Stimulated activated CD8-positive, alpha-beta memory T cell treated with anti-CD3 and anti-CD28 coated beads, Interleukin-7, amount 100 ng/mL, for 24 hours (primary cell): ENCODE measurements at places on chromosomes 6 and 20.

DNA sequence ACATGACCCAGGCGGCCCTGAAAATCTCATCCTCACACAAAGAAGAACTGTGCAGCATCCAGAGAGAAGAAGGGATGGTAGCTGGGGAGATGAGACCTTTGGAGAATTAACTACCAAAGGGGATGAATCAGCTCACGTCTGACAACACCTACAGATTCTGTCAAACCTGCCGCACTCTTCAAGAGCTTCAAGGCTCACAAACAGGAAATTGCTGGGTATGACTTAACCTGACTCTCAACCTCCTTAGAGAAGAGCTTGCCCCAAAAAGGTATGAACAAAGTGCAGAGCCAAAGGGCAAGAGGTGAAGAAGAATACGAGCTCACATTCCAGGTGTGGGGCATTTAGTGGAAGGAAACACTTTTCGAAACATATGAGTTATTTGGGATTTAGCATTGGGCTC is 139.8 kb downstream of the BACH2 start:
- no peak for DNase-seq

DNA sequence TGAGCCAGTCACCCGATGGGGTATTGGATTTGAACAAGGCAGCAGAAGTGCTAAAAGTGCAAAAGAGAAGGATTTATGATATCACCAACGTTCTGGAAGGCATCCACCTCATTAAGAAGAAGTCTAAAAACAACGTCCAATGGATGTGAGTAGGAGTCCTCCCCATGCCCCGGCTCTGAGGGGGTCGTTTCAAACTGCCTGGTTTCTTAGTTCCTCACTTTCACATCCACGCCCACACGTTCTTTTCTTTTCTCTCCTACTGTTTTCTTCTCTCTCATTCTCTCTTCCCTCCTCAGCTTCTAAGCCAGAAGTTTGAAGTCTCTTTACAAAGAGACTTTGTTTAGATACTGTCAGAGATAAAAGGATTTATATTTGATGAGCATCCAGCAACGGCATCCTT is 53.0 kb upstream of the CDKAL1 start:
- DNase-seq: no peak

GRCh38 chr6:109672839-109673238 is 18.2 kb downstream of the AK9 start:
- no peak for DNase-seq

- no peak for DNase-seq
These were observed 2.3 kb upstream of the ALDH5A1 start for GRCh38 chr6:24492475-24492874.

DNA sequence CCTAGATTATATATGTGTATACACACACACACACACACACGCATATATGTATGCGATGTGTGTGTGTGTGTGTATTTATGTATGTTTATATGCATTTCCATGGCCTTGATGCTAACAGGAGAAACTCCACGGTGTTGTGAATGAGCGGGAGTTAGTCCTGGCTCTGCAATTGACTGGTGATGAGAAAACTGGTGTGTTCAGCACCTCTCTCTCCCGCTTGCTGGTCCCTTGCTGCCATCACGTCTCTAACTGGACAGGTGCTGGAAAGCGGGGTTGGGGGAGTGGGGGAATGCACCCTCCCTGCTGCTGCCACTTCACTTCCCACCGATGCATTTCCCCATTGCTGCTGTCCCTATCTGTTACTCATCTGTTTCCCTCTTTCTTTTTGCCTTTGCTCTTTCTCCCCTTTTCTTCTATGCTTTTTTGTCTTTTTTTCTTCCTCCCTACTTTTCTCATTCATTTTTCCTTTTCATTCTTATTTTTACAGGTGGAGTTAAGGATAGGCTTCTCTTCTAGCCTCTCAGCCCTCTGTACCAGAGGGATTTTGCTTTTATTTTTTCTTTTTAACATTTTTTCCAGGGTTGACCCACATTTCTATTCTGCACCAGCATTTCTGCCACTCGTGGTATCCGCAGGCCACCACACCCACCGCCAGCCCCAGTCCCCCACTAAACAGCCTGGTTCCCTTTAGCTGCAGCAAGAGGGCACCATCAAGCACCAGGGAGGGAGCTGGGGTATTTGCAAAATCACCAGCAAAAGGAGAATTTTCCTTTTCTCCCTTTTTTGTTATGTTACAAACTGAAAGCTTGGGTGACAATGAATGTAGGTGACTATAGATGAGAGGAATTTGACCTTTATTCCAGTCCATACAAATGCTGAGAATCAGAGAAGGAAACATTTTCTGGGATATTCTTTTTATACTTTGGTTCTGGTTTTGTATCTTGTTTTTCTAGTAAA is 115.6 kb downstream of the TCP11 start:
- DNase-seq: no peak

DNA sequence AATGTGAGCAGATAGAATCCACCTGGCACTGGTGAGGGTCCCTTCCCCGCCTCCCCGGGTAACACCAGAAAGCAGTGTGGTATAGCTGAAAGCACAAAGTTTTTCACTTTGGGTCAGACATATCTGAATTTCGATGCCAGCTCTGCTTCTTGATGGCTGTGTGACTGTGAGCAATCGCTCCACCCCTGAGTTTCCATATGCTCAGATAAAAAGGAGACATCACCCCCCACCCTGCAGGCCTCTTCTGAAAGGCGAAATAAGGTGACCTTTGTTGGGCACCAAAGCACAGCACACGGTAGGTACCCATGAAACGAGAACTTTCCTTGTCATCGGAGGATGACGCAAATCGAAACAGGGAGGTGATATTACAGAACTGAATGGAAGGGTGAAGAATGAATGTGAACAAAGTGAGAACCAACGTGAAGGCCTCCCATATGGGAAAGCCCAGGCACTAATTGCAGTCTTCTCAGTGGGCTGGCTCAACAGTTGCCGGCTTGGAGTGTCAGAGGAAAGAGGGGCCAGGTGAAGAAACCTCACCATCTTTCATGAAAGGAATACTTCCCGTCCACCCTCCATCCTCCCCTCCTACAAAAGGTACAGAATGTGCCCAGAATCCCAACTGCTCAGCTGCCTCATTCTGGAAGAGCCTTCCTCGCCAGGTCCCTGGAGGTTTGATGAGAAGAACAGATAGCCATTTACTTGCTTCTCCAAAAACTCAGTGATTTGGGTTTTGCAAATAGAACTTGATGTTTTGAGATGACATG is 61.8 kb downstream of the NFATC2 start:
- no peak for DNase-seq

DNA sequence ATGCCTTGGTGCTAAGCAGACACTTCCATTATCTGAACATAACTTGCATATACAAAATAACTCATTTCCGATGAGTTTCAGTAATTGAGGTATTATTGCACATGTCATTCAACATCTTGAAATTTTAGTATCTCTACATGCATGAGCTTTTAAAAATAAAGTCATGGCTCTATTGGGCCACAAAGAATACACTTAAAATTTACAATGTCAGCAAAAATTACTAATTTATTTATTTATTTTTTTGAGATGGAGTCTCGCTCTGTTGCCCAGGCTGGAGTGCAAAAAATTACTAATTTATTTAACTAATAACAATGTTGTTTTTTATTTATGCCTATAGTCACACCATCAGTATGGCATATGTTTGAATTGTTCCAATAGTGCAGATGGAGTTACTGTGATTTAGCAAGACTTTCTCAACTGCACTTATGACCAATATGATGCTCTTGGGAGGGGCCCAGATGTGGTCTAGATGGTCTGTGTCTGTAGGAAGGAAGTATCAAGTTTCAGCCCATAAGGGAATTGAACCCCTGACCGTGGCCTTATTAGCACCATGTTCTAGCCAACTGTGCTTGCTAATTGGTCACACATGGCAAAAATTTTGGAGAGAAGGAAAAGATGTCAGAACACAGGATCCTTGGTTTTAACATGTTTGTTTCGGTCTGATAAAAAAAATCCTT is 370.7 kb upstream of the TSHZ2 start:
- DNase-seq: no peak

DNA sequence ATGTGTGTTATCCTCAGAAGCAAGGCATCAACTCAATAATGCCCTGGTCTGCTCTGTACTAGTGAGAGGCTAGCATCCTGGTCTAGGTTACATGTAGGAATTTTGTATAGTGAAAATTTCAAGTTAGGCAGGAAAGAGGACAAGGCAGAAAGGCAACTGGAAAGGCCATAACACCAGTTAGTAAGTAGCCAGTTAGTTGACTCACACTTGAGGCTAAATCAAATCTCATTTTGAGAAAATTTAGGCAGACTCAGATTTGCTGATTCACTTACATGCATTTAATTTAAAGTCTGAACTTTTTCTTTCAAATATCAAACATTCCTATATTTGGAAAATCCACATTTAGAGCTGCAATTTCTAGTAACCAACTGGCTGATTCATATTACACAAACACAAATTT is 184.5 kb upstream of the TCF21 start:
- no peak for DNase-seq

- no peak for DNase-seq
These were observed at the start of gene HCK for GRCh38 chr20:32052090-32052777. HCK (plus strand) TSS chr20:32052242.

DNA sequence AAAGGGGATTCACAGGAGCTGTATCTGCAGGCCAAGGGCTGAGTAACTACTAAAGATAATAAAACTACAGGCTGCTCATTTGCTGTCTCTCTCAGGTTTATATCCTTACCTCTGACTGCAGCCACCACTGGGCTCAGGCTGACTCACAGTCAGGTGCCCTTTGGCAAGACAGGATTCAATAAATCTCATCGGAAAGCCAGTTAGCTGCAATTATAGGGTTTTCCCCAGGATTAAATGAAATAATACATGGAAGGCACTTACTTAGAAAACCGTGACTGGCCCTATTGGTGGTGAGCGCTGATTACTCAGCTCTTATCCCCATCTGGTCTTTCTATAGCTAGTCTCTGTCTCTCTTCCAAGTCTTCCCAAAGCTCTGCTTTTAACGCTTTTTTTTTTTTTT is 26.4 kb downstream of the RMND1 start:
- no peak for DNase-seq

GRCh38 chr20:10179574-10180298 is 38.9 kb upstream of the SNAP25 start:
- DNase-seq: no peak

DNA sequence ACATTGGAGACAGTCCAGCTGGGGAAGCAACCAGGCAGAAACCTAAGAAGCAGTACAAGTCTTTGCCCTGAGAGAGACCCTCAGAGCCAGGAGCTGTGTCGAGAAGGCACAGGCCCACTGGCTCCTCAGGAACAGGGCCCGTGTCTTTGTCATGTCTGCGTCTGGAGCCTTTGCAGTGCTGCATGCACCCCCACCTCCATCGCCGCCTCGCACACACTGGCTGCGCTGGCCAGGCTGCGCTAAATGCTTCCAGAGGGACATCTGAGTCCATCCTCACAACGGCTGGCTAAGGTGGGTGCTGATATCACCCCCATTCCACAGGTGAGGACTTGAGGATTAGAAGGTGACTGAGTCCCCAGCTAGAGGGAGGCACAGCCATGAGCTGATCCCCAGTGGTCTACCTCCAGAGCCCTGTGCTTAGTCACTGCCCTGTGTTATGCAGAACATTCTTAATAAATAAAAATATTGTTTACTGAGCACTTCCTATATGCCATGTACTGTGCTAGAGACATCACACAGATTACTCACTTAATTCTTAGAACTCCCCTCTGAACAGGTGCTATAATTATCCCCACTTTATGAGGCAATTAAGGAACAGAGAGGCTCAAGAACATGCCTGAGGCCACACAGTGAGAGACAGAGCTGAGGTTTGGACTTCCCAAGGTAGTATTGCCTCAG is 27.6 kb downstream of the GABRR2 start:
- no peak for DNase-seq

- no peak for DNase-seq
These were observed 5.1 kb downstream of the DIDO1 start for GRCh38 chr20:62921119-62921687.

DNA sequence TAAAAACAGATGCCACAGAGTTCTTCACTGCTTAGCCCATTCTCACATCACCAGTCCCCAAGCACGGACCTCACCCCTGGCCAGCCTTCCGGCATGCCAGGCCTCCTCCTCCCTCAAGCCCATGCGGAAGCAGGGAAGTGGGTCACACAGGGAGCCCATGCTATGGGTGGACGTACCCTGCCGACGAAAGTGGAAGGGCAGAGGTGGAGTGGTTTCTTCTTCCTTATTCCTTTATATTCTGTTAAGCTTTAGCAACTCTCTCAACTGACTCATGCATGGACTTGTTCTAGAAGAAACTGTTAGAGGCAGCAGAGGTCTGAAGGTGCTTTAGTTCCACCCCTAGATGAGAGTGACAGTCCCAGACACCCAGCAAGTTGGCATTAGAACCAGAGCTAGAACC is 118.6 kb downstream of the LY86 start:
- DNase-seq: no peak

DNA sequence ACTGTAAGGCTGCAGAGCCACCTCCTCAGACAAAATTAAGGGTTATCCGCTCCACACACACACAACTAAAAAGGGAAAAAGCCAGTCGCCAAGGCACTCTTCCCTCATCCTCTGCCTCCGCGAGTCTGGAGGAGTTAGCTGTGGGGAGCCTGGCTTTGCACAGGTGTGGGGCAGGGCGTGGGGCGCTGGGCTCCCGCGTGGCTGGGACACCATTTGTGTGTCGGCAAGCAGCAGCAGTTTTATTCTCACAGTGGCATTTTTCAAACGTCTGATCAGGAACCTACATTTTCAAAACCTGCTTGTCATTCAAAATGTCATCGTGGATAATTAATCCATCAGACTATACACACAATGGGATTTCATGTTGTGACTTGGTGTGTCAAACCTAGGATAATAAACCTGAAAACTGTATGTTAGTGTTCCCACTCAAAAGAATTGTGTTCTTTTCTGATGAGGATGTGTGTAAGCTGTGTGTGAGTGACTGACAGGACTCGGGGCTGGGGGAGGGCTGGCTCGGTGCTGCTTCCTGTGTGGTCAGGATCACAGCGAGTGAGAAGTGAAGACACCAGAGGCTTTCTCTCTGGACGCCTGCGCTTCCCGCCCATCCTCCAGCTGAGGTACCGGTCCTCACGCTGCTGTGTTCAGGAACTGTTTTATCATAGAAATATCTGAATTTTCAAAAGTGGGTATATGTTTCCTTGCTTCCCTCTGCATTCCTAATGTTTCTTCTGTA is 83.1 kb downstream of the IRF4 start:
- peak; percentile 65 for DNase-seq

DNA sequence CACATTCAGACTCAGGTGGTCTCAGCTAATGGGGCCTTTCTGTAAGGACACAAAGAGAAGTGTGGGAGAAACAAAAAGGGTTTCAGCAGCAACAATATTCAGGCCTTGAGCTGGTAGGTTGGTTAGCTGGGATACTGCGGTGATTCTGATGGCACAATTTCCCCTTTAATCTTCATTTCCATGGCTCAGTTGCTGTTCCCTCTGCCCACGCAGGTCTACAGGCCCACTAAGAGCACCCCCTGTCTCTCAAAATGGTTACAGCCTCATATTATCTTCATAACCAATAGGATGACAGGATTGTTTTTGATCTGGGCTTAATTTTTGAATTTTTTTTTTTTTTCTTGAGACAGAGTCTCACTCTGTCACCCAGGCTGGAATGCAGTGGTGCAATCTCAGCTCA is 48.9 kb downstream of the MYB start:
- DNase-seq: no peak

DNA sequence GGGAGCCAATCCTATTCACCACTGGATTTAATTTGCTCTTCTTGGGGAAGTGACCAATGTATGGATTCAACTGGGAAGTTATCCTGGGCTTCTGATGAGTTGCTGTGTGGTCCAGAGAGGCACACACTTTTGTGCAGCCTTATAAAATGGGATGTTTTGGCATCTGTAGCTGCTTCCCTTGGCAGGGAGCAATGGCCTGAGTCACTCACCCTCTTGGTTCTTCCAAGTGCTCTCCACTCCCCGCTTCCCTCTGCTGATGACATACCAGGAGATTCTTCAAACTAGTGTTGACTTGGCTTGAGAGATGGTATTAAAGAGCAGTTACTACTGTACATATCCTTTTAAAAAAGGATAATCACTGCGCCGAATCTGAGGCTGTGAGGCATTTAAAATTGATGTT is 105.8 kb downstream of the JARID2 start:
- DNase-seq: no peak
